Globus pallidus (tissue), 1 donor: ENCODE measurements at places on chromosomes 1 and 21.

- no peak for DNase-seq
Observed at GRCh38 chr1:204286315-204286714, 72.5 kb upstream of the GOLT1A start.

DNA sequence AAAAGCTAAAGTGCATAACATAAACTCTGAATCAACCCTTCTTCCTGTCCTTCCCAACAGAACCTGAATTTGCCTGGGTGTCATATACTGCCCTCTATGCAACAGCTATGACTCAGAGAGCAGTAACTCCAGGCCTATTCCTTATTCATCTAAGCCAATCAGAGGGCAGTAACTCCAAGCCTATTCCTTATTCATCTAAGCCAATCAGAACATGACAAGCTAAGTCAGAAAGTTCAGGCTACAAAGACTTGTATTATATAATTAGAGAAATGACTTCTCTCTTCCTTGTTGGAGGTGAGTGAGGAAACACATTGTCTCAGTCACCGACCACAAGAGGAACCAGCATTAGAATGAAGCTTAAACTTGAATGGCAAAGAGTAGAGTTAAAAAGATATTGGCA, 26.2 kb upstream of the TADA1 start:
- DNase-seq: no peak

GRCh38 chr1:169776440-169776839, 18.3 kb downstream of the METTL18 start:
- DNase-seq: no peak

- DNase-seq: no peak
Observed at GRCh38 chr1:29496701-29497100, 260.4 kb downstream of the PTPRU start.

GRCh38 chr1:228321895-228322294, 84.7 kb downstream of the TRIM11 start:
- no peak for DNase-seq

GRCh38 chr21:42463861-42464515, 32.0 kb downstream of the RSPH1 start:
- DNase-seq: peak; percentile 57

DNA sequence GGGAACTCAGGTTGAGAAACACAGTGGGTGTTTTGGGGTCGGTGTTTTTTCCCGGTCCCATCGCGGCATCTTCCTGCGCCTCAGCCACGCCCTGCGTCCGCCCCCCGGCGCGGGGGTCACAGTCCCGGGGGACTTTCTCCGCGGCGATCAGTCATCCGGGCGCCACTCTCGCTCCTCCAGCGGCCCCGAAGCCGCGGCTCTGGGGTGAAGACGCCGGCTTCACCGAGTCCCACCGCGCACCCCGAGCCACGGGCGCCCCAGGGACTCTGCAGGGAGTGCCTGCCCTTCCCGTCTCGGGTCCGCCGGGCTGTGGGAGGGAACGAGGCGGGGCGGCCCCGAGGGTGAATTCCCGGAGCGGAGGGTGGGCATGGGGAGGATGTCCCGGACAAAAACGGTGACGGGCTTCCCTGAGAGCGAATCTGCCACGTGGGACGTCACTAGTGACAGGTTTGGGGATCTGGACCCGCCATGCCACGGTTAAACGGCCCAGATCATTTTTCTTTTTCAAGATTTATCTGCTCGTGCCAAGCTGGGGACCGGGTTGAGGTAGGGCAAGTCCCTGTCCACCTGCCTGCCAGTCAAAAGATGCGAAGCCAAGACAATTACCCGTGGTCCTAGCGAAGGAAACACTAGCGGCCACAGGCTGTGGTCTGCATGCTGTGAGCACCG, 717 bp upstream of the BATF3 start:
- DNase-seq: peak; percentile 8

- no peak for DNase-seq
Observed at GRCh38 chr21:45412909-45413611, 8.1 kb downstream of the COL18A1 start.

- no peak for DNase-seq
Observed at GRCh38 chr1:165869343-165869742, 41.9 kb downstream of the UCK2 start.

DNA sequence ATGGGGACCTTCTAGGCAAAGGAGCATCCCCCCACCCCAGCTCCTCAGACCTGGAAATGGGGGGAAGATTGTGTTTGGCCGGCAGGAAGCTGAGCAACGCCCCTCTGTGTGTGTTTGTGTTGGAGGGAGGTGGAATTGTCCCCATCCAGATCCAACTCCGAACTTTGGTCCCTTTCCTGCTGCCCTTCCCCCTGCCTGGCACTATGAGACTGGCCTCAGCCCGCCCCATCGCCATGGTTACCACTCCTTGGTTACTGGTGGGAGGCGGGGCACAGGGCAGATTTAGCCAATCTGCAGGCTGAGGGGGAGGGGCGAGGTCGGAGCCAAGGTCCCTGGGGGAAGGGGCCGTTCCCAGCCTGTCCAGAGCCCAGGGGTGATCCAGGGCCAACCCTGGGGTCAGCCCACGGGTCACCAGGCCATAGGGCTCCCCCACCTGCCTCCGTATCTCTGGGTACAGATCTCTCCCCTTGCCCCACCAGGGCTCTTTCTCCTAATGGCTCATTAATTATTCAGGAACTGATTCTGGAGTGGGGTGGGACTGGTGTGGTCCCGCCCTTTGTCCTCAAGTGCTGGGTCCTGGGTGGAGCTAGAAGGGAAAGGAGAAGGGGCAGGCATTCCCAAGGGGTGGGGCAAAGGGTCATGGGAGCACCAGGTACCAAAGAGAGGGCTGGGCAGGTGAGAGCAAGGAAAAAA, 15.2 kb downstream of the PTPRF start:
- peak; percentile 89 for DNase-seq

DNA sequence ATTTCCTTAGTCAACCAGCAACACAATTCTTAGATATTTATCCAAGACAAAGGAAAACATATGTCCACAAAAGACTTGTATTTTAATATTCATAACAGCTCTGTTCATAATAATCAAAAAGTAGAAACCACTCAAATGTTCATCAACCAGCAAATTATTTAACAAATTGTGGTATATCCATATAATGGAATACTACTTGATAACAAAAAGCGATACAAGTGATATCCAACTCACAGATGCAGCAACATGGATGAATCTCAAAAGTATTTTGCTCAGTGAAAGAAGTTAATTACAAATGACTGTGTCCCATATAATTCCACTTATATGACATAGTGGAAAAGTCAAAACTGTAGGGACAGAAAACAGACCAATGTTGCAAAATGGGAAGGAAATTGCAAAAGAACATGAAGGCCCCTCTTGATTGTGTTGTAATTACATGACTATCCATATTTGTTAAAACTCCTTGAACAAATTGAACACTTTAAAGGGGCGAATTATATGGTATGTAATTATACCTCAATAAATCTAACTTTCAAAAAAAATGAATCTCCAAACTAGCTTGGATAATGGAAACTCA, 116.9 kb downstream of the EDEM3 start:
- DNase-seq: no peak

- no peak for DNase-seq
Observed at GRCh38 chr1:60090655-60091054, 17.1 kb upstream of the C1orf87 start.

- DNase-seq: no peak
Observed at GRCh38 chr1:55049914-55050278, 10.5 kb downstream of the PCSK9 start.

- no peak for DNase-seq
Observed at GRCh38 chr1:118900643-118901440, 87.3 kb downstream of the TBX15 start.

- DNase-seq: no peak
Observed at GRCh38 chr1:115194506-115194905, 105.2 kb upstream of the TSPAN2 start.

DNA sequence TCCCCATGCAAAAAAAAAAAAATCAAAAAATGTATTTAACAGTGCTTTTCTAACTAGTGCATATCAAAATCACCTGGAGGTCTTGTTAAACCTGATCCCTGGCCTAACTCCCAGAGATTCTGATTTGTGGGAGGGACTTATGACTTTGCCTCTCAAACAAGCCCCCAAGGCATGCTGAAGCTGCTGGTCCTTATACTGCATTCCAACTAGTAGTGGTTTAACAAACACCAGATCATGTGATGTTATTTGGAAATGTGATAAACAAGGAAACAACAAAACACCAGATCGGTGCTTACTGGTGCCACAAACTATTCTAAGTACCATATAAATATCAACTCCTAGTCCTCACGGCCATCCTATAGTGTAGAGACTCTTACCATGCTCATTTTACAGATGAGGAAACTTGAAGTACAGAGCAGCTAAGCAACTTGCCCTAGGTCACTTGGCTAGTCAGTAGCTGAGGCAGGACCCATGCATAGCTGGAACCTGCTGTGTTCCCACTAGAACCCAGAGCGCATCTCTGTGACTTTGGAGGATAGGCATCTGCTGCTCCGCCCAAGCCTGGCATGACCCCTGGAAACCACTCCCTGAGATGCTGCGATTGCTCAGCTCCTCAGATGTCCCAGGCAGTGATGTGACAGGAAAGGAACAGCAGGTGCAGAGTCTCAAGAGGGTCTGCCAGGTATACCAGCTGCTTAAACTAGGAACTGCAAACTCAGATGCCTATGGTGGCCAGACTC, 38.1 kb downstream of the SOX13 start:
- no peak for DNase-seq

GRCh38 chr1:12549460-12550349, 68.3 kb downstream of the DHRS3 start:
- DNase-seq: no peak

DNA sequence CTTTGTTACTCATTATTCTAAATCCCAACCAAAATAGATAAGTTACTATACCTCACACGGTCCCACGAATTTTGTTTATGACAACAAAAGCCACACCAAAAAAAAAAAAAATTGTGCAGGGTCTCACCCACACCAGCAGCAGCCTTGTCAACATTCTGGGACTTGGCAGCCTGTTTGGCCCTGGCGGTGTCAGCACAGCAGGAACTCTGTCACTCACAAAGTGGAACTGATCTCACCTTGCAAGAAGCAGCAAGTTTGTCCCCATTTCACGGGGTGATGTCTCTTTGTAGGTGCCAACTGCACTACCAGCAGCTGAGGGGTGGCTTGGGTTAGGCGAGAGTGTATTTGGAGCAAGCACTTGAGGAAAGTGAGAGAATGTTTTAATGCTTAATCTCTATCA, 75.0 kb upstream of the CHRM3 start:
- DNase-seq: no peak

DNA sequence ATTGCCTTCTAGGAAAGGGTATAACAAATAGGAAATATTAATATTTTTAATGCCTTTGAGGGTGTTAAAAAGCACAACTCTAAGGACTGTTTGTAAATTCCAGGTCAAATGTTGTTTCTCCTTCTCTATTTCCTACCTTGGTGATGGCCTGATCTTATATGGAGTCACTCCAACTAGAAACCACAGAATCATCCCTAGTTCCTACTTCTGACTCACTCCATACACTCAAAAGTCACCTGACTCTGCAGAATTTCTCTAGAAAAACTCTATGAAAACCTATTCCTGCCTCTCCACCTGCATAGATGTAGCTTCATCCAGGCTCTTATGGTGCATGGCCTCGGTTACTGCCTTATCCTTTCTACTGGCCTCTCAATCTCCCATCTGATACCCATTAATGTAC, 14.5 kb downstream of the RGS4 start:
- DNase-seq: no peak

DNA sequence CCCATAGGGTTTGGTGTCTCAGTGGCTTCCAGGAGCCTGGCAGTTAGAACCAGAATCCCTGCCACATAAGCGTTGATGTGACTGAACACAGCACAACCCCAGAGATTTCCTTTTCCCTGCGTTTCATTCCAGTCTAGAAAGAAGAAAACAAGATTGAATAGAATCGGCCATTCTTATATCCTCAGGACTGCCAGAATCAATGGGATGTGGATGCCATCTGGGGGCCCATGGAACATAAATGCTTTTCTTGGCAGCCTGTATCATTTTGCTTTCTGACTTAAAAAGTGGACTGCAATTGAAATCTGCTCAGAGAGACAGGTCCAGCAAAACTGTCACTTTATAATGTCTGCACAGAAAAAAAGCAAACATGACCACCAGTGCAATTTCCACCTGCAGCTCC, 80.3 kb downstream of the DISC1 start:
- no peak for DNase-seq

GRCh38 chr1:219367496-219367895, 193.8 kb downstream of the LYPLAL1 start:
- DNase-seq: no peak

DNA sequence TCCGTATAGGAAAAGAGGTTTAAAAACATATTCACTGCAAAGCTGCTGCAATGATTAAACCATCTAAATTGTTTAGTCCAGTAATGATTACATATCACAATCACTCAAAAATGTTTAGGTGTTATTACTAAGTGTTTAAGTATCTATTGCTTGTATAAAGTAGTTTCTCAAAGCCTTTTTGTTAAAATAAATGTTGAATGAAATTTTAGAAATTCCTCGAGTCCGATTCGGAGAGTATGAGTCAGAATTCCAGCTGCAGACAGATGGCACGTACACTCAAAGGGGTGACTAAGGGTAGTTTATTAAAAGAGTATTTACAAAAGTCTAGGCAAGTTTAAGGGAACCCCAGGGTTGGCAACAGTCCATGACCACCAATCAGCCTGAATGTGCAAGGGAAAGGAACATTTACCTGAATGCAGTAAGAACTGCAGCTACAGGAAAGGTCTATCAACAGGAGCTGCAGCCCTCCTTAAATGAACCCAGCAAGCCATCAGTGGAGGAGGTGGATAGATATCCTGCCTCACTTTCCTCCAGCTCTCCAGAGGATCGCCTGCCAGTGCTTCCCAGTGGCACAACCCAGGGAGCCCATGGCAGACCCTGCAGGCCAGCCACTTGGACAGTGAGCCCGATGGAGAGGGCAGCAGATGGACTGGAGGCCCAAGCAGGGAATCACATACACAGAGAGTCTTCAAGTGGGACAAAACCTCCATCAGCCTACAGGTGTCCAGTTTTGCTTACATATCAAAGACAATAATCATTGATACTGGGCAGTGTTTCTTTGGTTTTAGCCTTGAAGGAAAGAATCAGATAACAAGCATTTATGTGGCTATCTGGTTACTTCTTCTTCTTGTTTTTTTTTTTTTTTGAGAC, 92.1 kb upstream of the SLC44A3 start:
- no peak for DNase-seq

DNA sequence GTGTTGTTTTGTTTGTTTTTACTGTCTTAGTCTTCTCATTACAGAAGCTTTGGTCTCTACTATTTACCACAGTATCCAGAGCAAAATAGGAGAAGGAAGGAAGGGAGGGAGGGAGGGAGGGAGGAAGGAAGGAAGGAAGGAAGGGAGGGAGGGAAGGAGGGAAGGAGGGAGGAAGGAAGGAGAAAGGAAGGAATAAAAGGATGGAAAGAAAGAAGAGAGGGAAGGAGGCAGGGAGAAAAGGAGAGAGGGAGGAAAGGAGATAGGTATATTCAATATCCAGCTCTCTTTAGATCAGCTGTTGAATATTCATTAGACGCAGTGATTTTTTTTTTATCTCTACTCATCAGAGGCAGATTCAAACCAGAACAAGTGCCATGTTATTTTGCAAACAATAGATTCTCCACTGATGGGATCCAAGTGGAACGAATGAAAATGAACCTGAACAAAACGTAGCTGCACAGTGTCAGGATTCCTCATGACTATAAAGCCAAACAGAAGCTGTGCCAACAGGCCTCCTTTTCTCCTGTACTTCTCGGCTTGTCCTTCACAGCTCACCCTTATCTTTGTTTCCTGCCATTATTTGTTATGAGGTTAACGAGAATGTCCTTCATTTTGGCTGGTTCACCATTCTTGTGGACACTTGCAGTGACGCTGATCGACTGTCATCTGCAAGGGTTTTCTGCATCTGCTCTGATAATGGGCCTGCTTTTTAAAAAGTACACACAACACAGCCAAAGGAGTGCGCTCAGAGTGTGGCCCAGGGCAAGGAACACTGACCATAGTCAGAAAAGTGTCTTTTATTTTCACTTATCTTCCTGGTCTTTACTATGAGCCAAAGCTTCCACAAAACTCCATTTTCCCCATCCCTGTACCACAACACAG, 7.8 kb upstream of the NTPCR start:
- DNase-seq: no peak
